Activated T-cell treated with anti-CD3 and anti-CD28 coated beads for 4 hours (primary cell): ENCODE measurements at places on chromosomes 16 and 17.

DNA sequence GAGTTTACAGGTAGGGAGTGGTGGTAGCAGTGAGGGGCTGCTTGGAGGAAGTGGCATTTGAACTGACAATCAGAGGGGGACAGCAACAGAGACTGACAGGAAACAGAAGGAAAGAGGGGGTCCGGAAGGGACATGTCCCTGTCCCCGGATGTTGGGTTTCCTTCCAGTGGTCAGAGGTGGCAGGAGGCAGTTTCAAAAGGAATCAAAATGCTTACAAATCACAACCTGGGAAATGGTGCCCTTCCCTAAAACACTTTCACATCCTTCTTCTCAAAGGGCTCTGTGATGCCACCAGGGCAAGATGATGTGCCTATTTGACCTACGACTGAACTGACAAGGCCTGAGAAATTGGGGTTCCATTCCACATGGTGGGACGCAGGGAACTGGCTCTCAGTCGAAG is 19.7 kb downstream of the ADGRG1 start:
- no peak for DNase-seq

- peak; percentile 72 for DNase-seq
Measured at GRCh38 chr17:50151041-50151936, 812 bp upstream of the PPP1R9B start.

DNA sequence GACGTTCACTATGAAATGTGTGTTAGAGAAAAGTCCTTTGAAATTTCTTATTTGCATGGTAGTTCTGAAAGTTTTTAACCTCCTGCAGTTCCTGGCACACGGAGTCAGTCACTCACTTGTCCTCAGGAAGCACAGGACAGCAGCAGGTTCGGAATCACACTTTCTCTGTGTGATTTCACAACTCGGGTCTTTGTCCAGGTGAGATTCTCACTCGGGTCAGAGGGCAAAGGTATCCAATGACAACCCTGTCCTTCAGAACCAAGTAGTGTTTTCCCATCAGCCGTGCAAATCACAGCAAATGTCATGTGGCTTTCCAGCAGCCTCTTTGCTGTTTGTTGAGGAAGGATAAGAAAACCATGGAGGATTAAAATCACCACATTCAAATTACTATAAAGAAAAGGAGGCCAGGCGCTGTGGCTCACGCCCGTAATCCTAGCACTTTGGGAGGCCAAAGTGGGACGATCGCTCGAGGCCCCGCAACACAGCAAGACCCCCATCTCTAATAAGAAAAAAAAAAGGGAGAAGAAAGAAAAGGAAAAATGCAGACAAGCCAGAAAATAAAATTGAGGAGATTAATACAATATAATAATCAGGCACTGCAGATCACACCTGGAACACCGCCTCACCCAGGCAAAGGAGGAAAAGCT is 22.0 kb downstream of the ADCY9 start:
- DNase-seq, result no peak

- no peak for DNase-seq
Measured at GRCh38 chr17:28045304-28045703, 2.8 kb downstream of the NLK start.

DNA sequence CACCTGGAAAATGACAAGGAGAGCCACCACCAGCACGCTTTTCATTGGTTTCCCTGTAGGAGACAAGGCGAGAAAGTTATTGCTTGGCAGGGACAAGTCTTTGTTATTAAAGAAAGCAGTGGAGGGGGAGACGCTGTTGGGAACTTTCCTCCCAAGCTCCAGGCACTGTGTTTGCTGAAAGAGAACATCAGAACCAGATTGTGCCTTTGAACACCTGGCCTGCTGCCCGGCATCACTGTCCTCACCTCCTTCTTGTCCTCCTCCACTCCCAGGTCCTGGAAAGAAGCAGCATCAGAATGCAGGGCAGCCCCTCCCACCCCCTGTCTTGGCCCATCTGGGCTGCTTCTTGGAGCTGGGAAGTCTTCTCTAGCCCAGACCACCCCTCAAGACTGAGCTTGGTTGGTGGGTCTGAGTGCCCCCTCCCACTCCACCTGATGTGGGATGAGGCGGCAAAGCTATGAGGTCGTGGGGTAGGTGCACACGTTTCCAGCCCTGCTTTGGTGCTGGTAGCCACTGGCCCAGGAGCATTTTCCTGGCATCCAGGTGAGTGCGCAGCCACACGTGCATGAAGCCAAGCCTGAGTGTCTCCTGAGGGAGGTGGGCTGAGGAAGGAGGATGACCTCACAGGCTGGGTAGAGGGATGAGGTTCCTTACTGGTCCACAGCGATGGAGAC is 6.2 kb downstream of the CCR7 start:
- no peak for DNase-seq

- no peak for DNase-seq
Measured at GRCh38 chr16:89290887-89291286, 73.4 kb downstream of the ZNF778 start.

GRCh38 chr17:5241861-5242671 is 7.4 kb upstream of the SCIMP start:
- DNase-seq, result no peak

DNA sequence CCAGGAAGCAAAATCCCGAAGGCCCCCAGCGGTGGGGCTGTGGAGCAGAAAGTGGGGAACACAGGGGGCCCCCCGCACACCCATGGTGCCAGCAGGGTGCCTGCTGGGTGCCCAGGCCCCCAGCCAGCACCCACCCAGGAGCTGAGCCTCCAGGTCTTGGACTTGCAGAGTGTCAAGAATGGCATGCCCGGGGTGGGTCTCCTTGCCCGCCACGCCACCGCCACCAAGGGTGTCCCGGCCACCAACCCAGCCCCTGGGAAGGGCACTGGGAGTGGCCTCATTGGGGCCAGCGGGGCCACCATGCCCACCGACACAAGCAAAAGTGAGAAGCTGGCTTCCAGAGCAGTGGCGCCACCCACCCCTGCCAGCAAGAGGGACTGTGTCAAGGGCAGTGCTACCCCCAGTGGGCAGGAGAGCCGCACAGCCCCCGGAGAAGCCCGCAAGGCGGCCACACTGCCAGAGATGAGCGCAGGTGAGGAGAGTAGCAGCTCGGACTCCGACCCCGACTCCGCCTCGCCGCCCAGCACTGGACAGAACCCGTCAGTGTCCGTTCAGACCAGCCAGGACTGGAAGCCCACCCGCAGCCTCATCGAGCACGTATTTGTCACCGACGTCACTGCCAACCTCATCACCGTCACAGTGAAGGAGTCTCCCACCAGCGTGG is 6.5 kb downstream of the CBX2 start:
- no peak for DNase-seq

DNA sequence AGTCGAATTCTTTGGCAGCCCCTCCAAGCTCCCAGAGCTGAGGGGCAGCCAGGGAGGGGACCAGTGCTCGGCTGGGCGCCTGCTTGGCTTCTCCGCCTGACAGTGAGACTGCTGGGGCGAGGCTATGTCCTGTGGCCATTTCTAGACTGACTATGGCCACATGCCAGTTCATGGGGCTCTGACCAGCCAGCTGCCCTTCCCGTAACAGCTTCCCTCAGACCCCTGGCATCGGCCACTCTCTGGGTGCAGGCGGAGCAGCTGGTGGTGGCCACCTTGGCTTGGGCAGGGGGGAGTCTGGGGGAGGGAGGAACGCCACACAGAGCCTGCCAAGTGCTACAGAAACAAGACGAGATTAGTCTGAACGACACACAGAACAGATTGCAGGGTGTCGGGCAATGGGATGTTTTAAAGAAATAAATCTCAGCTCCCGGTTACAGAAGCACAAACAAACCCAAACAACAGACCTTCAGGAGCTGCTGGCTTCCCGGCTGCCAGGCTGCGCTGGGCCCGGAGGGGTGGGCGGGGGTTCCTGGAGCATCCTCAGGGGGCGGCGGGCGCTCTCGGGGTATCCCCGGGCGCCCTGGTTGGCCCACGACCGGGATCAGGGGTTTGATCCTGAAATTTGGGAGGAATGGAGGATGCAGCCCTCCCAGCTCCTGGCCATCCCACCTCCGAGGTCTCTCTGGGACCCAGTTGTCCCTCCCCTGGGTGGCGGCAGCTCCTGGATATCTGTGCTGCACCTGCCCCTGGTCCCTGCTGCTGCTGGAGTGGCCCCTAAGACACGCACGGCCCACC is 34.5 kb downstream of the TBC1D16 start:
- DNase-seq, result no peak

GRCh38 chr16:85029408-85029784 is 1.8 kb downstream of the KIAA0513 start:
- peak; percentile 42 for DNase-seq

DNA sequence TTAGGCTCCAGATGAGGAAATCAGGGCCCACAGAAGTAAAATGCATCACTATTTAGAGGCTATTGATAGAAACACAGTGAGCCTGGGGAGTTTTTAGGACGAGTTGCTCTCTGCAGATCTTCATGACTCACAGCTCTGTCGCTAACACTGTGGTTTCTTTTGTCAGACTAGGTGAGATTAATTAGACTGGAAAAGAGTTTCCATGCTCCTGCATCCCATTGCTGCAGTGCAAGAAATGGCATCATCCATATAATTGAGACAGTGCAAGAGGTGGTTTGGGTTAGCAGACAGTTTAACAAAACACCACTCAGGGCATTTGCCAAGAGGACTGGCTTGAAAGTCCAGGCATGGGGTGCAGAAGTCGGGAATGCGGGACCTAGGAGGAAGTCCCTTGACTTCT is 198.8 kb upstream of the CACNG5 start:
- no peak for DNase-seq

DNA sequence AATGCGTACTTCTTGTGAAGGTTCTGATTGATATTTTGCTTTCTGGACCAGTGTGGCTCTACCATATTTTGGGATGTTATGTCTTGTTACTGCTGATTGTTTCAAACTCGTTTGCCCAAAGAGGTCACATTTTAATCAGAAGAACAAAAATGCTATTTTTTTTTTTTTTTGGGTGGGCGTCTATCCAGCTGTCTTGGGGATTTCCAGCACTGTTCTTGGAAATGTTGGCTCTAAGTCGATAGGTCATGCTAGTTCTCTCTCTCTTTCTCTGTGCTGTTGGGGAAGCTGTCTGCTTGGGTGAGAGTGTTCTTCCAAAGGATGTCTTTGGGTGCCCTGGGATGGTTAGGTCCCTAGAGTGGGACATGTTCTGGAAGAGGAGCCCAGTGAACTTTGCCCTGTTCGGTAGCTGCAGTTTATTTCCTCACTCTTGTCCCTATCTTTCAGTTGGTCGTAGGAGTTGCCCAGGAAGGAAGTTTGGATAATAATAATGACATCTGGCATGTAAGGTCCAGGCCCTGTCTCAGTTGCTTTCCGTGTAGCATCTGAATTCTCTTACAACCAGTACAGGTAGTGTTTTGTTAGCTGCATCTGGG is 2.9 kb downstream of the IRF8 start:
- DNase-seq, result no peak

GRCh38 chr16:82432261-82432660 is 194.5 kb upstream of the CDH13 start:
- no peak for DNase-seq

GRCh38 chr17:28334171-28334570 is 1.1 kb downstream of the IFT20 start:
- DNase-seq, result no peak

DNA sequence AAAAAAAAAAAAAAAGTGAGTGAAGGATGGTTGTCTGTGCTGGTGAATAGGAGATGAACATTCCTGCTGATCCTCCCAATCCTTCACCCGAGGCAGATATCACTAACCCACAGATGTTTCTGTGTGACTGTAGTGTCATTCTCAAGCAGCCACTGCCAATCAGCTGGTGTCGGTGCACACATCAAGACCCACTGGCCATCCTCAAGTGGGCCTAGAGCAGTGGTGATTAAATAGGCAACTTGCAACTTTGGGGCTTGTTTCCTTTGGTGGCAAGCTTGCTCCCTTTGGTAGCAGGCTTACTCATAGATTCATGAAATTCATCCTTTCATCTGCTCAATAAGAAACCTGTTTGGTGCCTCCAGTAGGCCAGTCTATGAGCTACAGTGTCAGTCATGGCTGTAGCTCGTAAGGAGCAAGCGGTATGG is 51.1 kb upstream of the LGALS9 start:
- no peak for DNase-seq

DNA sequence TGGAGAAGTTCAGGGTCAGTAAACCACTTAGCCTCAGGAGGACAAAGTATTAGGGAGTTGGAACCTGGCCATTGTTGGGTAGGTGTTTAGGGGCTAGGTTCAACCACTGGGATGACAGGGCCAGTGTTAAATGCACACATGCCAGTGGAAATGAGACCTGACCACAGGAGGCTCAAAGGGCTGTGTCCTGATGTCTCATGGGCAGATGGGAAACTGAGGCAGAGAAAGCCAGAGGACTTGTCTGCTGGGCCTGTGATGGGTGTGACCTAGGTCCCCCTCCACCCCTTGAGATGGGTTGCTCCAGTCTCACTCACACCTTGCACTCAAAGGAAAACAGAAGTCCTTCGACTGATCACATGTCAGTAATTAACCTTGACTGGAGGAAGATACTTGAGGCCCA is 16.0 kb downstream of the CPNE2 start:
- DNase-seq, result no peak

- DNase-seq, result no peak
Measured at GRCh38 chr16:86494039-86494564, 16.2 kb upstream of the FOXF1 start.

DNA sequence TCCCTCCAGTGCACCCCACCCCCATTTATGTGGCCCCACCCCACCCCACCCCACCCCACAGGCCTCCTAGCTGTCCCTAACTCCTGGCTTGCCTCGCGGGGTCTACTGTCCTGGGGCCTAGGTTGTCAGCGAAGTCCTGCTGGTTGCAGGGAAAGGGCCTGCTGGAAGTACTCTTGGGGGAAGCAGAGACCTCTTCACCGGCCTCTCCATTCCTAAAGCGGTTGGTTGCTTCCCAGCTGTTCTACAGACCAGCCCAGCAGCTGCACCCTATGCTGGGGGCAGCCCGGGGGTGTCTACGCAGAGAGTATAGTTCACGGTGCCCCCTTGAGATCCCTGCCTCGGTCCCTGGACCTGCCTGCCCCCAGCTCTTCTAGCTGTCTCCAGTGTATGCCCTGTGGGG is 56.2 kb downstream of the BAIAP2 start:
- DNase-seq, result no peak

- no peak for DNase-seq
Measured at GRCh38 chr16:58035356-58036170, 10.0 kb downstream of the MMP15 start.

- no peak for DNase-seq
Measured at GRCh38 chr16:2507052-2507659, 6.6 kb upstream of the ATP6V0C start.

DNA sequence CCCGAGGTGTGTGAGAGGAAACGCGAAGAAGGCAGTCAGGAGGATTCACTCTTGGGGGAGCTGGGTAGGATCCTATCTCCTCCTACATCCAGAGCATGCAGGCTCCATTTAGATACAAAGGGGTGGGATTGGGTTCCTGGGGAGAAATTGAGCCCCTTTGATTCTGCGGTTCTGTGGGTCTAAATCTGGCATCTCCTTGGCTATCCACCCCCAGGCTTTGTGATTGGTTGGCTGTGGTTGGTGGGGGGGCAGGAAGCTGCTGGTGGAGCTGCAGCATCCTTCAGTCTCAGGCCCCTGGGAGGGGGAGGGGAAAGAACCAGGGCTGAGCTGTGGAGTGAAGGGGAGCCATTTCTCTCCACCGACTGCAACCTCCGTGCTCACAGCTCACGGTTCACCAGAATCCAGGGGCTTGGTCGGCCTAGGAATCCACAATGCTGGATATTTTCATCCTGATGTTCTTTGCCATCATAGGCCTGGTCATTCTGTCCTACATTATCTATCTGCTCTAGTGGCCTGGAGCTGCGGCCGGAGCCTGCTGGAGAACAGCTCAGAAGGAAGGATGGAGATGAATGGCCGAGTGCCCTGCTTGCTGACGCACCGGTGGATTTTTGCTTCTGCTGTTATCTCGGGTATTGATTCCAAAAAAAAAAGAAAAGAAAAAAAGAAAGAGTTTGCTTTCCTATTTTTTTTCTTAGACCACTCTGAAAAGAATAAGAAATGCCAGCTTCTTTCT is at the start of gene LASP1NB:
Gene LASP1NB (plus strand): TSS at position 352 of the 733 bp plus-strand sequence.
- DNase-seq, result peak; percentile 22

- no peak for DNase-seq
Measured at GRCh38 chr17:9907883-9908648, 3.0 kb upstream of the RCVRN start.
